Stimulated activated CD8-positive, alpha-beta memory T cell treated with anti-CD3 and anti-CD28 coated beads, Interleukin-7, amount 100 ng/mL, for 1 hour (primary cell): ENCODE measurements at places on chromosomes 5 and 9.

- DNase-seq = no peak
Measured at GRCh38 chr5:19615661-19616060, 372.3 kb downstream of the CDH18 start.

- no peak for DNase-seq
Measured at GRCh38 chr5:22541037-22541436, 312.1 kb downstream of the CDH12 start.

GRCh38 chr9:136228107-136228875 lies 17.3 kb downstream of the QSOX2 start:
- no peak for DNase-seq

DNA sequence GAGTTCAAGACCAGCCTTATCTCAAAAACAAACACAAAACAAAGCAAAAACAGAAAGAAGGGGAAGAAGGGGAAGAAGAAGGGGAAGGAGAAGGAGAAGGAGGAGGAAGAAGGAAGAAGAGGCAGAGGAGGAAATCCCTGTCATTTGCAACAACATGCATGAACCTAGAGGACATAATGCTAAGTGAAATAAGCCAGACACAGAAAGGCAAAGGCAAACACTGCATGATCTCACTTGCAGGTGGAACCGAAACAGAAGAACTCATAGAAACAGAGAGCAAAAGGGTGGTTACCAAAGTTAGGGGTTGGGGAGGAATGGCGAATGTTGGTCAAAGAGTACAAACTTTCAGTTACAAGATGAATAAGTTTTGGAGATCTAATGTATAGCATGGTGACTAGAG lies 135.4 kb downstream of the UGCG start:
- DNase-seq = no peak
